ENCODE measurements at places on chromosomes 11 and 22.

DNA sequence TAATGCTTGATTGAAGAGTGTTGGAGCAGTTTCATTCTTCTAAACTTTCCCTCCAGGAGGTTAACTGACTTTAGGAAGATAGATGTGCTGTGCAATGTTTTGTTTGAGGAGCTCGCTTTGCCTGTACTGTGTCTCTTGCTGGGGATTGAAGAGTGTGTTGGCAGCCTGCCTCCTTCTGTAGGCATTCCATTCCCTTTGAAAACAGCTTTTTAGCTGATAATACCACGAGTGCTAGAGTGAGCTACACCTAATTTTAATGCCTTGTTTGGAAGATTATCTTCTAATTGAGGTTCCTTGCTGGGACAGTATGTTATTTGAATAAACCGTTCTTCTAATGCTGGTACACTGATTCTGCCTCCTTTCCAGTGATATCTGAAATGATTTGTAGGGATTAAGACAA, 7.2 kb downstream of the DDX10 start:
- DNase-seq = no peak

DNA sequence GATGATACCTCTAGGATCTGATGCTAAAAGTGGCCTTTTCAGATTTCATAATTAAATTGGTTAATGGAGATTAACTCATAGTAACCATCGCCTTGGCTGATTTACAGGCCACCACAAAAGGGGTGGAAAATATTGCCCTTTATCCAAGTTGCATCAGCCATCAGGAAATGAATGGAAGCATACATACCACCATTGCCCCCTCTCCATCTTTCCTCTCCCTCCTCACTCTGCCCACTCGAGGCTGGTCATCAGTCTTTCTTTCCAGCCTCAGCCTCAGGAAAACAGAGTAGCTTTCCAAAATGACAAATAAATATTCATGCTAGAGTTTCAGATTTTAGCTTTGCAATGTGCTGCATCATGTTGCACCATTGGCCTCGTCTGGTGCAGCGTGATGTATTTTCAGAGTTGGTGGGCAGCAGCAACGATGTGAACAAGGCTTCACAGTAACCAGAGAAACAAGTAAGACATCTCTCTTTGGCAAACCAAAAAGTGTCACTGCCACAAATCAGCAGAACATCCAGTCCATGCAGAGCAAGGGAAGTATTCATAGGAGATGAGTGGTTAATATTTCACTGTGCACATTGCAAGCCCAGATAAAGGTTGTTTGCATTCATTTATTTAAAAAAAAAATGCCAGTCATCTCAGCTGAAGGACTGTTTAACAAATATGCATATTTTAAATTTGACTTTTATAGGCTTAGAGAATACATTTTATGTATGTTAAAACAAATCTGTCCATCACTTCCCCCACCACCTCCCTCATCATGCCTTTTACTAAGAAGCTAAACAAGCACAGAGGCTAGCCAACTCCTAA, 136.7 kb upstream of the FAT3 start:
- DNase-seq = no peak

DNA sequence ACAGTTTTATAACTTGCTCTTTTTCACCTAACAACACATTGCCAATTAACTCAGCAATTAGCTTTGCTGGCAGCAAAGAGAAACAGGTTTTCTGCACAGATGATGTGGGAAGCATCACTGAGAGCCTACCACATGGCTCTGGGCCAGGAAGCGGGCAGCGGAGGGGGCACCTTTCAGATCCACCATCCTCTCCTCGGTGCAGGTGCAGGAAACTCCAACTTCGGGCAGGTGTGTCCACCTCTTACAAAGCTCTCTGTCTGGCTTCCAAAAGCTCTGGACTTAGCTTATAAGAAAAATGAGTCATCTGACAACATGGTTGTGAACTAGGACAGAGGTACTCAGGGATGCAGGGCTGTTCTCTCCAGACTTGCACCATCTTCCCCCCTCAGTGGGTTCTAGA, 77.0 kb downstream of the RPS6KA4 start:
- no peak for DNase-seq

DNA sequence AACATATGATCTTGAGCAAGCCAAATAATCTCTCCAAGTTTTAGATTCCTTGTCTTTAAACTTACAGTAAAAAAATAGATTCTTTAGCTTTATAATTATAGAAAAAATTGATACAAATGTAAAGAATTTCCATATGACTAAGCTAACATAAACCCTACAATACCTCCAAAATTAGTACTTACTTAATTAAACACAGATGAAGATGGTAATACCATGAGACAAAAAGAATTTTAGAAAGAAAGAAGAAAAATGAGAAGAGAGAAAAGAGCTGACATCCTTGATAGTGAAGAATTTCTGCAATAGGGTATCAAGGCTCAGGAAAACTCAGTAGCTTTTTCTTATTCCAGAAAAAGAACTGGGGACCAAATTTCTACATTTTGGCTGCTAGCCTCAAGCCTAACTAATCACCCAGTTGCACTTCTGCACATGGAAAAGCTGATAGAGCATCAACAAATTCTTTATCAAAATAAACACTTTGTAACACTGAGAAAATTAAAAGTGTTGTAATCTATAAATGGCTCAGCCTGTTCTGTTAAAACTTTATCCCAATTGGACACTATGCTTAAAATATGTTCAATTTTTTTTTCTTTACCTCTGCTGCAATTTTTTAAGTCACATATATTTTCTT, 24.7 kb upstream of the SOX6 start:
- DNase-seq = no peak

DNA sequence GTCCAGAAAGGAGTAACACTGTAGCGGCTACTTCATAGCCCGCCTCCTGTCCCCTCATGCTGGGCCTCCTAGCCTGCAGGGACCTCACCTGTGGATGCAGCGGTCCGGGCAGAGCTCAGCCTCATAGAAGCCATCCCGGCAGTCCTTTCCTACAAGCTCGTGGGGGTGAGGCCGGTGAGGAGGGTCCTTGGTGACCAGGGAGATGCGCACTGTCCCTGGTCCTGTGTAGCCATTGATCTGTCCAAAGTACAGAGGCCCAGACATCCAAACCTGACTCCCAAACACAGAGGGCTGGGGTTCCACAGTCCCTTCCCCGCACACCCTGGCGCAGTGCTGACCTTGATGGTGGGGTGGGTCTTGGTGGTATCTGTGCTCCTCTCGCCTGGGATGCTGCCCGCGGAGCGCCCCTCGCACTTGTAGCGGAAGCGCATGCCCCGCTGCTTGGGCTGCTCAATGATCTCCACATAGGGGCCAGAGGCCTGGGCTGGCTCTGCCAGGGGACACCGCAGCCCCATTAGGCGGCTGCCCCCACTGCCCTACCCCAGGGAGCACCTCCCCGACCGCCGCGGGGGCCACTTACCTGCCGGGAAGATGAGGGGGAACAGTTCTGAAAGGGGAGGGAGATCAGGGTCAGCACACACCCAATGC, 993 bp downstream of the RELA start:
- DNase-seq = no peak

DNA sequence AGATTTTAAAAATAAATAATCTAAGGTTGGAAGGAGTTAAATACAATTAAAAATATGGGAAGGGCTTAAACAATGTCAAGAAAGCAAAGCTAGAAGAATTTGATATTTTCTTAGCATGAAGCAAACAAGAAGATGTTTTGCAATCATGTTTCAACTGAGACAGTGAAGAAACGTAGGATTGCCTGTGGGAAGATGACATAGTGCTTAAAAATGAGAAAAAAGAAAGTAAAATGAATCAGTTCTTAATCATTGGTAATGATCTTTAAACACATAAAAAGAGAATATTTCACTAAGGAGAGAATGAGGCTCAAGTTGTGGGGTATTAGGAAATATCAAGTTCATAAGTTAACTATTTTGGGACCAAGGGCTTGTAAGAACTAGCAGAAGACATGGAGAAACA, 855.0 kb downstream of the METTL15 start:
- DNase-seq = no peak

DNA sequence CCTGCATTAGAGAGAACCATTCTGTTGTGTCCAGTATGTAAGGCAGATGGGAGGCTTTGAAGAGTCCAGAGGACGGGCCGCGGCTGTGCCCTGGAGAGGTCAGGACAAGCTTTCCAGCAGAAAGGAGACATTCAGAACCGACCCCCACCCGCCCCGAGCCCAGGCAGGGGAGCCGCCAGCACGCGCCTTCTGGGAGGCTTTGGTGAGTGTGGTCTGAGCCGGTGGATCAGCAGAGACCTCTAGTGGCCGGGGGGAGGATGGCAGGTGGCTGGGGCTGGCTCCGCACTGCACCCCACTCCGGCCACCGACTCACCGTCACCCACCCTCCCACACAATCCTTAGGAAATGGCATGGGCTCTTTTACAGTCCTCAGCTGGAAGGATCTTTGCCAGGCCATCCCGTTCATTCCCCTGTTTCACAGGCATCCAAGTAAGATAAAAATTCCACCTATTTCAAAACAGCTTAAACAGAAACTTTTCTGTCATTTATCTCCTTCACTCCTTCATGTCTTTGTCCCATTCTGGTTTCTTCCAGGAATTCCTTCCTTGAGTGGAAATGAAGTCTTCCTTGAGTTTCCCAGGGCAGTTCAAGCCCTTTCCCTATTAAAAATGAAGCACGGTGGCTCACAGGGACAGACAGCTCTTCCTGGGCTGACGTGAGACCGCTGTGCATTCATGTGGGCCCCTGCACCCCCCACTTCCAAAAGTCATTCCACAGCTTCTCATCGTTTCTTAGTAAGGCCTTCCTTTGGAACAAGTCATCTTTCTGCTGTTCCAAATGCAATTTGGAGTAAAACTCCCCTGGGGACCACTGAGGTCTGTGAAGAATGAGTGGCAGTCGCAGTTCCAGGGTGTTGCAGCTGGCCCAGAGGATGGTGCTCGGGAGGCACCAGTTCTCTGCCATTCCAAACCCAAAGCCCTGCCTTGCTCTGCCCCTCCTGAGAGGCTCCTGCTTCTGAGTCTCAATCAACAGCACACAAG, 91.0 kb downstream of the FEZ1 start:
- DNase-seq = peak; percentile 53

DNA sequence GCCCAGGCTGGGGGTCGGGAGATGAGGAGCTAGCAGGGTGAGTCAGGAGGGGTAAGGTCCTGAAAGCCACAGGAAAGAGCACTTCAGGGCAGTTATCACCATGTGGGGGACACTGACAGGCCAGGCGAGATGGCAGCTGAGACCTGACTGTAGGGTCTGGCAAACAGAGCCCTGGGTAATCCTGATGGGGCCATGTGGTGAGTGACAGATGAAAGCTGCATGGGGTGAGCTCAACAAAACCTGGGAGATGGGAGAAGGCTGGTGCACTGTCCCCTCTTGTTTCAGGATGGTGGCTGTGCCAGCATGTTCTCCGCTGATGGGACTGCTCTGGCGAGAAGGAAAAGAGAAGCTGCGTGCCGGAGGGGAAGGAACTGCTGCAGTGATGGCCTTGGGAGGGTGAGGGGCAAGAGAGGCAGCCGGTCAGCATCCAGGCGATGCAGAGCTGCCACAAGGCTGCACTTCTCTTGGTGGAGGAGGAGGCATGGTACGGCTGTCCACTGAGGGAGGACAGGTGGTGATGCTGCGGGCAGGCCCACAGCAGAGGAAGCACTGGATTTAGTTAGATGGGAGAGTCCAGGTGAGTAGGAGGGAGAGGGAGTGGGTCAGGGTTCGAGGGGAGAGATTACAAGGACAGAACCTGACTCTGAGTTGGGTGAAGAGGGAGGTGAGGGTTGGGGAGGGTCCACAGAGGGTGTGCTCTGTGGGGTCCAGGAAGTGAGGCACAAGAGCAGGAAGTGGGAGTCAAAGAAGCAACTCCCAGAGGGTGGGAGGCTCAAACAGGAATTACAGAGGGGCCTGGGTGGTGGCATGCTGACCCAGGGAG, 3.8 kb downstream of the TOP3B start:
- DNase-seq = no peak

- DNase-seq = no peak
Measured at GRCh38 chr11:17743808-17744119, 9.2 kb downstream of the KCNC1 start.

DNA sequence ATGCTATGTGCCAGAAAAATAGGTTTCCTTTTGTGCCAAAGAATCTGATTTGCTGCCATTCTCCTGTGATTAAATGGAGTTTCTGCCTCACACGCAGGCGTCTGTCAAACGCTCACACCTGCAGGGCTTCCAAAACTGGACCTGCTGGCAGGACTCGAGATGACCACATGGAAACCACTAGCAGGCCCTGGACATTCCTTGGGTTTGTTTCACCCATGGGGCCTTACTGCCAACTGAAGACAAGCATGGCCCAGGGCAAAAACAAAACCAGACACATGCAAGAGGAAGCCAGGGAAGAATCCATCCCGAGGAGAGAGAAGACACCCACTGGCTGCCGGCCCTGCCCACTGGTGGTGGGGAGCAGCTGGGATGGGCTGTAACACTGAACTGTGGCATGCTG, 55.9 kb upstream of the MN1 start:
- DNase-seq = no peak

DNA sequence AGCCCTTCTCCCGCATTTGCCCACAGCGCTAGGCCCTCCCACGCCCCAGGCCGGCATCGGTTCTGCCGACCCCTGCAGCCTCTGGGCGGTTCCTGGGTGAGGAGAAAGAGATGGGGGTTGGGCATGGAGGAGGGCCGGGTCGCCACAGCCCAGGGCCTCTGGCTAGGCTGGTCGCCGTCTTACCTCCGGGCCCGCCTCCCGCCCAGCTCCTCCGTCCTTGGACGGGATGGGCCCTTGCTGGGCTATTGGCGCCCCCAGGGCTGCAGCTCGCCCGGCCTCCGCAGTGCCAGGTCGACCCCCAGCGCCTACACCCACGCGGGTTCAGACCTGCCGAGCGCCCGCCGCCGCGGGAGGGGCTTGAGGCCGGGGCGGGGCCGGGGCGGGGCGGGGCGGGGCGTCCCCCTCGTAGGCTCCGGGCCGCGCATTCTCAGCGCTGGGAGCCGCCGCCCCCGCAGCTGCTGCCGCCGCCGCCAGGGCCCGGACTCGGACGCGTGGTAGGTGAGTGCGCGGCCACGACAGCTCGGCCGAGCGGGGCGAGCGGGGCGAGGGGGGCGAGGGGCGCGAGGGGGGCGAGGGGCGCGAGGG, at the start of gene CD151:
Gene CD151, plus strand, starts transcription at position 424 of the 585 bp plus-strand sequence. CDS start 3,118 bp downstream, outside the sequence.
- peak; percentile 44 for DNase-seq

- no peak for DNase-seq
Measured at GRCh38 chr11:22763166-22763565, 66.4 kb downstream of the SVIP start.

GRCh38 chr11:61699737-61700160, 19.6 kb downstream of the DAGLA start:
- no peak for DNase-seq

- DNase-seq = peak; percentile 24
Measured at GRCh38 chr22:31230871-31231621, 18.9 kb downstream of the LIMK2 start.

DNA sequence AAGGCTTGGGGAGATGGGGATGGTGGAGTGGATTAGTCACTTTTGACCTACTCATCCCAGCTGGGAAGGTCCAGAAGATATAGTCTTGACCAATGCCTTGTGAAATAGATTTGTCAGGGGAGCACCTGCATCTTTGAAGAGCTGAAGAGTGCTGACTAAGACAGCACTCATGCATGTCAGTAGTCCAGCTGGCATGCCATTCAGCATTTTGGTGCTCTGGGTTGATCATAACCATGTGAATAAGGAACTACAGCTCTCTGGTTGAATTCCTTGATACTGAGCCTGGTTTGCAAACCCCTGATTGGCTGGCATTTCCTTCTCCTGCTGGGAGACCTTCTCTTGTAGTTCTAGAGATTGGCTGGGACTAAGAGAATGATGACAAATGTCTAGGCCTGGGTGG, 106.8 kb upstream of the ALX4 start:
- DNase-seq = no peak

GRCh38 chr11:35486446-35486845, 39.0 kb downstream of the PAMR1 start:
- DNase-seq = no peak

All from CD8-positive, alpha-beta memory T cell (primary cell).